ENCODE measurements at places on chromosomes 2 and 18.

GRCh38 chr2:98647636-98648035 is 39.2 kb downstream of the UNC50 start:
- no peaks in the 10 kb centered on the region for H3K4me1 ChIP-seq

- H3K36me3 ChIP-seq = no peaks in the 10 kb centered on the region
- DNase-seq = no peak
- H3K27me3 ChIP-seq = no peaks in the 10 kb centered on the region
- no peak overlapping the region for H3K4me3 ChIP-seq
- no peaks in the 10 kb centered on the region for H3K4me1 ChIP-seq
These were observed 32.2 kb downstream of the KIF1A start for GRCh38 chr2:240787521-240788472.

- H3K27ac ChIP-seq = no peak overlapping the region
- H3K36me3 ChIP-seq = no peaks in the 10 kb centered on the region
- DNase-seq = no peak
- no peak overlapping the region for H3K4me3 ChIP-seq
- peaks cover 36% of the 10 kb centered on the region for H3K4me1 ChIP-seq
These were observed 34.7 kb downstream of the ROCK2 start for GRCh38 chr2:11309706-11310105.

DNA sequence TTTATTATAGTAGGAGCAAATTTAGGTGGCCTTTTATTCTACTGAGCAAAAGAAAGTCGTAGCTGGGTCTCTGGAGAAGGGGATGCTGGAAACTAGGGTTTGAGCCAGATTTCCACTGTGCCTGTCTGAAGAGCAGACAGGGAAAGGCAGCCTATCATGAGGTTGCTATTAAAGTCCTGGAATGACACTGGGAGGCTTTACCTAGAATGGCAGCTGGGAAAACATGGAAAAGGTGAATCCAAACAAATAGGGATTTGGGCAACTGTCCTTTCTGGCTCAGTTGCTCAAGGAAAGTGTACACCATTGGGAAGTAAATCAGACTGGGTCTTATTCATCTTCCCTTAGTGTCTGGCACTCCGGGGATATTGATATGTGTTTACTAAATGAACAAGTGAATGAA is 154.6 kb downstream of the MTX2 start:
- H3K27ac ChIP-seq = no peak overlapping the region
- no peaks in the 10 kb centered on the region for H3K36me3 ChIP-seq
- no peaks in the 10 kb centered on the region for H3K27me3 ChIP-seq
- DNase-seq = no peak
- H3K4me3 ChIP-seq = no peak overlapping the region

DNA sequence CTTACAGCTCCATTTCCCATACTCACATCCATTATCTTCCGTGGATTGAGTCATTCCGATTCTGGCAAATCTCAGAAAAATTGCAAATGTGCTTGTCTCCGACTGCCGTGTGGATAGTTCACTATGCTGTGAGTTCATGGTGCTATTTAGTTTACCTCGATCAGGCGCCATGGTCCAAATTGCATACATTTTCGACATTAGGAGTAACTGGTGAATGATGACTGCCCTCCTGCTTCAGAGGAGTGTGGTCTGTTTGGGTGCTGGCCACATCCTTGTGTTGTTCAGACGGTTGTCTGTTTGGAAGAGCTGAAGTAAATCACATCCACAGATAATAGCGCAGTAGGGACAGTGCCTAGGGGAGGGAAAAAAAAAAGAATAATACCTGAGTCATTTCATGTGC is 439.5 kb downstream of the ZNF516 start:
- H3K4me1 ChIP-seq = peaks cover 5% of the 10 kb centered on the region
- no peak overlapping the region for H3K4me3 ChIP-seq
- no peaks in the 10 kb centered on the region for H3K36me3 ChIP-seq
- H3K27ac ChIP-seq = no peak overlapping the region
- no peaks in the 10 kb centered on the region for H3K27me3 ChIP-seq

- peaks cover 7% of the 10 kb centered on the region for H3K36me3 ChIP-seq
- no peak for DNase-seq
- no peaks in the 10 kb centered on the region for H3K4me1 ChIP-seq
- H3K27me3 ChIP-seq = no peaks in the 10 kb centered on the region
- no peak overlapping the region for H3K4me3 ChIP-seq
These were observed 113.0 kb downstream of the ATP9B start for GRCh38 chr18:79182047-79182713.

DNA sequence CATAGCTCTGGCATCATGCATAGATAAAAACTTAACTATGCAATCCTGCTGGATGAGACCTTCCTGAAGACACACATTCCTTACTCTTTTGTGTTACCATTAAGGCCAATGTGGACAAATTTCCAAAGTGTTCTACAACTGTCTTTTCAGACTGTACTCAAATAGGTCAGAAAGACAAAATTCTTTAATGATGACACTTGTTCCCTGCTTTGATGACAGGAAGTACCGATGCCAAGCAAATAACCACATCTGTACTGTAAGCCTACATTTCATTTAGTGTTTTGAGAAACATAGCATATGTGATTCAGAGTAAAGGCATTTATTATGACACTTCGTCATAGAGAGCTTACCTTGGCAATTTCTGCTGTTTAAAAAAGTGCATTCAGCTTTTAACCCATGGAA is 55.0 kb downstream of the PMAIP1 start:
- H3K27ac ChIP-seq = no peak overlapping the region
- no peaks in the 10 kb centered on the region for H3K4me1 ChIP-seq
- DNase-seq = no peak
- no peak overlapping the region for H3K4me3 ChIP-seq

GRCh38 chr2:189407281-189408209 is 33.7 kb upstream of the WDR75 start:
- DNase-seq = no peak
- peaks cover 13% of the 10 kb centered on the region for H3K4me1 ChIP-seq
- H3K27ac ChIP-seq = peak overlapping the region; percentile 72

DNA sequence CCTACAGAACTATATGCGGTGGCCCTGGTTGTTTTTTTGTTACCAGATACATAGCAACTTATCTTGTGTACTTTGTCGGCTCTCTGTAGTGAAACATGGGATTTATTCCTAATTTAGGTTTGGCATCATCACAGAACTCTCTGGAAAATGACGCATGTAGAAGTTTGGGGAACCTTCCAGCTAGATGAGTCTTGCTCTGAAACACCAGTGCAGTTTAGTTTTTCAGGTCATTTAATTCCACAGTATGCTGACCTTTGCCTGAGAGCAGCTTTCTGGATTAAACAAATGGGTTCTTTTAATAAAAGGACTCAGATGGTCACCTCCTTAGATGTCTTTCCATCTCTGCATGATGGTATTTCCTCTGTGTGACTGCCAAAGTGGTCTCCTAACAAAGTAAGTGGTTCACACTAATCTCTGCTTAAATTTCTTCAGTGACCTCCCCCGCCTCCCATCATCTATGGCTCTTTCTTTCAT is 39.9 kb downstream of the MYO3B start:
- H3K4me3 ChIP-seq = no peak overlapping the region
- H3K36me3 ChIP-seq = no peaks in the 10 kb centered on the region
- peak overlapping the region; percentile 40 for H3K27ac ChIP-seq
- no peak for DNase-seq

GRCh38 chr2:207149249-207150213 is 16.2 kb downstream of the KLF7 start:
- H3K4me1 ChIP-seq = peaks cover 80% of the 10 kb centered on the region
- no peak overlapping the region for H3K4me3 ChIP-seq
- DNase-seq = no peak
- no peaks in the 10 kb centered on the region for H3K36me3 ChIP-seq
- H3K27me3 ChIP-seq = no peaks in the 10 kb centered on the region

DNA sequence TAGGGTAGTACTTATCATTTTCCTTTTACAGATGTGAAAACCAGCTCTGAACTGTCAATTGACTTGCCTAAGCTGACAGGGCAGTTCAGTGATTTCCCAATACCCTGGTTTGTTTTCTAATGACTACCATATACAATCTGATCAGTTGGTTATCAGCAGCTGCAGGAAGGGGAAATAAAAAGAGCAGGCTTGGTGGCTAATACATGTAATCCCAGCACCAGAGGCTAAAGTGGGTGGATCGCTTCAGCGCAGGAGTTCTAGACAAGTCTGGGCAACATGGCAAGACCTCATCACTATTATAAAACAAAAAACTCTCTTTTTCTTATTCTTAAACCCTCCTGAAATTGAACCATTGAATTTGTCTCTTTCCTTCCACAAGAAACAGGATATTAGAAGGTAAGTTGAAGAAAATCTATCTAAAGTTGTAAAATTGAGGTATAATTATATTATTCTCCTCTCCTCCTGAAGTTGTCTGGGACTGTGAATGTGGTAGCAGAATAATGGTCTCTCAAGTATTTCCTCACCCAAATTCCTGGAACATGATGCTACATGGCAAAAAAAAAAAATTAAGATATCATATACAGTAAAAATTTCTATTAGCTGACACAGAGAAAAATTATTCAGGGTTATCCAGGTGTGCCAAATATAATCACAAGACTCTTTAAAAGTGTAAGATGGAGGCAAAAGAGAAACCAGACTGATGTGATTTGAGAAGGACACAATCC is 1441.6 kb downstream of the SUCLG1 start:
- no peak for DNase-seq
- H3K4me1 ChIP-seq = no peaks in the 10 kb centered on the region
- no peaks in the 10 kb centered on the region for H3K36me3 ChIP-seq
- H3K4me3 ChIP-seq = no peak overlapping the region
- H3K27ac ChIP-seq = no peak overlapping the region

- H3K4me3 ChIP-seq = peak overlapping the region; percentile 85
- H3K27me3 ChIP-seq = no peaks in the 10 kb centered on the region
- peaks cover 29% of the 10 kb centered on the region for H3K4me1 ChIP-seq
- DNase-seq = no peak
- peak overlapping the region; percentile 44 for H3K27ac ChIP-seq
These were observed 607 bp upstream of the TSN start for GRCh38 chr2:121754851-121755236.

- no peaks in the 10 kb centered on the region for H3K36me3 ChIP-seq
- no peak overlapping the region for H3K27ac ChIP-seq
- no peak overlapping the region for H3K4me3 ChIP-seq
- DNase-seq = no peak
- H3K4me1 ChIP-seq = peaks cover 42% of the 10 kb centered on the region
These were observed 14.6 kb downstream of the UGP2 start for GRCh38 chr2:63856303-63856603.

- H3K4me3 ChIP-seq = no peak overlapping the region
- no peaks in the 10 kb centered on the region for H3K27me3 ChIP-seq
- DNase-seq = no peak
- H3K4me1 ChIP-seq = peaks cover 50% of the 10 kb centered on the region
- no peaks in the 10 kb centered on the region for H3K36me3 ChIP-seq
- no peak overlapping the region for H3K27ac ChIP-seq
These were observed 162.4 kb downstream of the HDAC4 start for GRCh38 chr2:239238381-239238780.

- no peaks in the 10 kb centered on the region for H3K27me3 ChIP-seq
- H3K27ac ChIP-seq = no peak overlapping the region
- H3K4me3 ChIP-seq = no peak overlapping the region
These were observed 410.4 kb downstream of the MEIS1 start for GRCh38 chr2:66845307-66845706.

- H3K27me3 ChIP-seq = no peaks in the 10 kb centered on the region
- no peaks in the 10 kb centered on the region for H3K36me3 ChIP-seq
- H3K4me1 ChIP-seq = peaks cover 30% of the 10 kb centered on the region
- no peak overlapping the region for H3K27ac ChIP-seq
- DNase-seq = no peak
These were observed 45.6 kb upstream of the SLC14A2 start for GRCh38 chr18:45569566-45570275.

- H3K27me3 ChIP-seq = no peaks in the 10 kb centered on the region
- no peak for DNase-seq
- peaks cover 12% of the 10 kb centered on the region for H3K4me1 ChIP-seq
- H3K4me3 ChIP-seq = peak overlapping the region; percentile 62
These were observed 3.1 kb downstream of the TWIST2 start for GRCh38 chr2:238851026-238851425.

GRCh38 chr2:29390136-29390535 is 274.9 kb downstream of the CLIP4 start:
- no peak for DNase-seq
- no peak overlapping the region for H3K27ac ChIP-seq
- no peaks in the 10 kb centered on the region for H3K4me1 ChIP-seq

GRCh38 chr2:228283491-228284171 is 102.1 kb upstream of the SPHKAP start:
- H3K4me3 ChIP-seq = no peak overlapping the region
- no peak overlapping the region for H3K27ac ChIP-seq
- no peaks in the 10 kb centered on the region for H3K27me3 ChIP-seq
- H3K4me1 ChIP-seq = no peaks in the 10 kb centered on the region
- no peak for DNase-seq
- no peaks in the 10 kb centered on the region for H3K36me3 ChIP-seq

- H3K27me3 ChIP-seq = no peaks in the 10 kb centered on the region
- H3K4me3 ChIP-seq = no peak overlapping the region
- H3K36me3 ChIP-seq = no peaks in the 10 kb centered on the region
These were observed 132.7 kb downstream of the TSN start for GRCh38 chr2:121888189-121888557.

DNA sequence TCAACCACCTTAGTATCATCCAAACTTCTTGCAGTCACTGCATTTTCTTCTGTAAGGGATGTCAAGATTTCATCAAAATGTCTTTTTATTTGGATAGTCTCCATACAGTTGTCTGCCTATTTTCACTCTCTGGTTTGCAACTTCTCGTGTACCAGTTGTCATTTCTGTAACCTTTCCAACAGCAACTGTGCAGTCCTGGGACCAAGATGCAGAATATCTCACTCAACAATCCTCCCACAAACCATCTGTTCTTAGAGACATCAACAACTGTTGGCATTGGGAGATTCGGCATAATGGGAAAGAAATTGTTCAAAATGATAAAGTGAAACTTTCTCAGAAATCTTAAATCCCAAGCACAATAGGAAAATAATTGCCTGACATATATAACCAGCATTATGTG is 933.6 kb upstream of the SLC39A10 start:
- no peaks in the 10 kb centered on the region for H3K27me3 ChIP-seq
- no peaks in the 10 kb centered on the region for H3K4me1 ChIP-seq
- H3K4me3 ChIP-seq = no peak overlapping the region
- H3K36me3 ChIP-seq = no peaks in the 10 kb centered on the region
- H3K27ac ChIP-seq = no peak overlapping the region

DNA sequence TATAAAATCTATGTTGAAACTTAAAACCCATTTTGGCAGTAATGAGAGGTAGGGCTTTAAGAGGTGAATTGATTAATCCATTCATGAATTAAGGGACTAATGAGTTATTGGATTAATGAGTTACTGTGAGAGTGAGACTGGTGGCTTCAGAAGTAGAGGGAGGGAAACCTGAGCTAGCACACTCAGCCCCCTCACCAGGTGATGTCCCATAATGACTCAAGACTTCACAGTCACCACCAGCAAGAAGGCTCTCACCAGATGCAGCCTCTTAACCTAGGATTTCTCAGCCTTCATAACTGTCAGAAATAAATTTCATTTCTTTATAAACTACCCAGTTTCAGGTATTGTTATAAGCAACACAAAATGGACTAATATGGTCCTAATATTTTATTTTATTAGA is 621.7 kb upstream of the ACVR2A start:
- H3K27me3 ChIP-seq = no peaks in the 10 kb centered on the region
- no peaks in the 10 kb centered on the region for H3K36me3 ChIP-seq
- no peak overlapping the region for H3K27ac ChIP-seq
- no peak overlapping the region for H3K4me3 ChIP-seq

GRCh38 chr2:225670111-225670974 is 270.8 kb downstream of the NYAP2 start:
- H3K36me3 ChIP-seq = no peaks in the 10 kb centered on the region
- H3K27me3 ChIP-seq = no peaks in the 10 kb centered on the region
- no peak overlapping the region for H3K27ac ChIP-seq
- no peaks in the 10 kb centered on the region for H3K4me1 ChIP-seq
- no peak overlapping the region for H3K4me3 ChIP-seq
